ENCODE measurements at places on chromosomes 2 and 18. TPM values are rescaled to one million over a fixed set of nuclear protein-coding genes. Genes with fewer than 3 reads are reported as not detected.
A peak's percentile ranks its signal among the peaks of the same experiment; 100 is the strongest.

SDC1 gene
- 47.5 TPM for total RNA-seq

SP9 gene
- total RNA-seq = not detected

DGKD gene
- total RNA-seq = 20.6 TPM

CIB4 gene
- total RNA-seq = not detected

CNRIP1 gene
- not detected for total RNA-seq

KLHL14 gene
- 41.8 TPM for total RNA-seq

SS18 gene
- total RNA-seq = 61.4 TPM

FBXO36 gene
- total RNA-seq = 2.8 TPM

GRCh38 chr2:229300371-229300770, 29.3 kb upstream of the PID1 start:
- H3K27me3 ChIP-seq = no peaks in the 10 kb centered on the region
- H3K4me3 ChIP-seq = no peak overlapping the region
- H3K4me1 ChIP-seq = no peaks in the 10 kb centered on the region
- H3K36me3 ChIP-seq = no peaks in the 10 kb centered on the region
- DNase-seq = no peak
- no peak overlapping the region for H3K27ac ChIP-seq

DNA sequence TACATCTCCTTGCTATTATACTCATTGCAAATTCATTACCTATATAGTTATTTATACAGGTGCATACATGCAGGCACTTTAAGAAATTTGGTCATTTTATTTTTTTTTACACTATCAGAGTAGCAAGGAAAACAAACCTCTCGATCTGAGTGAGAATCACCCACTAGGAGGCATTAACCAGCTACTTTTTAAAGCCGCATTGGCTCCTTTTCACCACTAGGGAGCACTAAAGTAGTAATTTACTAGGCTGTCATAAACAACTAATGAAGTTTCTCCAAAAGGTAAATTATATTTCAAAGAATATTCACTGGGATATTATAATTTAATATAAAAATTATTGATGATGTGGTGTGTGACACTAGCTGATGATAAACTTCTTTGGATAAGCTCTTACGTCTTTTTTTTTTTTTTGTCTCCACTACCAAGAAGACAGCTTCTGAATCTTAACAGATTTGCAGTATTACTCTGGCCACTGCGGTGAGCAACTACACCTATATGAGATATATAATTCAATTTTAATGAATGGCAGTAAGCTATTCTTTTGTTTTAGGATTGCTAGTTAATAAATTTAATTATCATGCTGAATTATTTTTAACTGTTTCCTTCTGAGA, 101.9 kb downstream of the NOL4 start:
- H3K36me3 ChIP-seq = no peaks in the 10 kb centered on the region
- H3K27me3 ChIP-seq = no peaks in the 10 kb centered on the region
- peak; percentile 36 for DNase-seq
- no peak overlapping the region for H3K27ac ChIP-seq
- peaks cover 13% of the 10 kb centered on the region for H3K4me1 ChIP-seq

DNA sequence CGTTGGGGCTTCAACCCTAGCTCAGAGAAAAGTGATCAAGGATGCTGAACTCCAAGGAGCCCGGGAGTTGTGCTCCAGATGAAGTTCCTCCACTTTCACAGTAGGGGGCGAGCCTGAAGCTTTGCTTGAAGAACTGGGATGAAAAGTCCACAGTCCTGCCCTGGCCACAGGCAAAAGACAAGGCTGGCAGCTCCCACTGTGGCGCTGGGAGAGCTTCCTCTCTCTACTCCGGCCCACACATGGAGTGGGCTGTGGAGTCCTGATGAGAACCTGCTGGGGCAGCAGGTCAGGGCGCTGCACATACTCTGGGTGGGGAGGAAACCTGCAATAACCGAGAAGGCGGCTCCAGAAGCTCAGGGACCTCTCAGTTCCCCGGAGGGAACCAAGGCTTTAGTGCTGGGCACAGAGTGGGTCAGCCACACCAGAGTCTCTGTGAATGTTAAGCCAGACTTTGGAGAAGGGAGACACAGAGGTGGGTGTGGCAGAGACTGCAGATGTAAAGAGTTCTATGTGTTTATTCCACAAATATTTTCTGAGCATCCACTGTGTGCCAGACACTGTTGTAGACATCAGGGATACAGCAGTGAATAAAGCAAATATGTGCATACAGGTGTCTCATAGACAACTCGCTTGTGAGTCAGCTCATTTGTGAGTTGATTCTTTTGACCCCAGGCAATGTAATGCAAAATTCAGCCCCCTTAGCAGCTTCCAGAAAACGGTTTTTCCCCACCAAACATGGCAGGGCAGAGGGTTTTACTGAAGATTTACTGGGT, 48.0 kb upstream of the MRPL33 start:
- H3K36me3 ChIP-seq = no peaks in the 10 kb centered on the region
- no peak overlapping the region for H3K27ac ChIP-seq
- peaks cover 58% of the 10 kb centered on the region for H3K4me1 ChIP-seq
- peak overlapping the region; percentile 33 for H3K4me3 ChIP-seq
- H3K27me3 ChIP-seq = no peaks in the 10 kb centered on the region
- peak; percentile 75 for DNase-seq

- DNase-seq = no peak
- H3K27me3 ChIP-seq = peaks cover 30% of the 10 kb centered on the region
- H3K36me3 ChIP-seq = no peaks in the 10 kb centered on the region
Observed at GRCh38 chr2:110219496-110220189, 7.3 kb upstream of the MTLN start.

DNA sequence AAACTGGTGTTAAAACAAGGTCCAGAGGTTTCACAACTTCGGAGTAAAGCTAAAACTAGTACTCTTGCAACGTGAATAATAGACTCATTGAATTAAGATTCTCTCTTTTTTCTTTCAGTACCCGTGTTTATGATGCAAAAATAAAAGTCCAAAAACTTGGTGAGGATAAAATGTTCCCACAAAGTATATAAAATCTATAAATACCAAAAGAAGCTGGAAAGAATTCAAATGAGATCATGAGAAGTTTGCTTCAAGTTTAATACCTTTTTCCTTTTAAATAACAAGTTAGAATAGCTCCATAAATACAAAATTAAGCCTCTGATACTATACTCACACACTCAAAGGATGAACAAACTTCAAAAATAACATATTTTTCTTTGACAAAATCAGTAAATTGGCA, 34.0 kb downstream of the METTL4 start:
- H3K36me3 ChIP-seq = no peaks in the 10 kb centered on the region
- no peaks in the 10 kb centered on the region for H3K4me1 ChIP-seq
- H3K4me3 ChIP-seq = no peak overlapping the region
- no peaks in the 10 kb centered on the region for H3K27me3 ChIP-seq
- no peak for DNase-seq

GRCh38 chr2:83478037-83478436, 981.0 kb downstream of the SUCLG1 start:
- H3K4me1 ChIP-seq = no peaks in the 10 kb centered on the region
- no peak overlapping the region for H3K4me3 ChIP-seq
- no peaks in the 10 kb centered on the region for H3K36me3 ChIP-seq
- no peaks in the 10 kb centered on the region for H3K27me3 ChIP-seq
- no peak overlapping the region for H3K27ac ChIP-seq

- no peaks in the 10 kb centered on the region for H3K36me3 ChIP-seq
- DNase-seq = no peak
- H3K4me3 ChIP-seq = no peak overlapping the region
- H3K27me3 ChIP-seq = no peaks in the 10 kb centered on the region
- H3K4me1 ChIP-seq = no peaks in the 10 kb centered on the region
Observed at GRCh38 chr2:206837775-206838174, 72.4 kb downstream of the FASTKD2 start.

- H3K27me3 ChIP-seq = peaks cover 60% of the 10 kb centered on the region
- peaks cover 13% of the 10 kb centered on the region for H3K4me1 ChIP-seq
- H3K4me3 ChIP-seq = peak overlapping the region; percentile 44
- no peak for DNase-seq
- H3K36me3 ChIP-seq = no peaks in the 10 kb centered on the region
Observed at GRCh38 chr2:219484343-219485200, 14.1 kb upstream of the GMPPA start.

GRCh38 chr2:44935729-44936098, 5.8 kb upstream of the SIX3 start:
- H3K4me3 ChIP-seq = peak overlapping the region; percentile 71
- H3K27ac ChIP-seq = no peak overlapping the region
- peaks cover 35% of the 10 kb centered on the region for H3K4me1 ChIP-seq
- H3K36me3 ChIP-seq = no peaks in the 10 kb centered on the region

- peaks cover 33% of the 10 kb centered on the region for H3K36me3 ChIP-seq
- no peaks in the 10 kb centered on the region for H3K27me3 ChIP-seq
- H3K4me3 ChIP-seq = no peak overlapping the region
Observed at GRCh38 chr18:76465630-76466409, 29.2 kb downstream of the ZNF516 start.

DNA sequence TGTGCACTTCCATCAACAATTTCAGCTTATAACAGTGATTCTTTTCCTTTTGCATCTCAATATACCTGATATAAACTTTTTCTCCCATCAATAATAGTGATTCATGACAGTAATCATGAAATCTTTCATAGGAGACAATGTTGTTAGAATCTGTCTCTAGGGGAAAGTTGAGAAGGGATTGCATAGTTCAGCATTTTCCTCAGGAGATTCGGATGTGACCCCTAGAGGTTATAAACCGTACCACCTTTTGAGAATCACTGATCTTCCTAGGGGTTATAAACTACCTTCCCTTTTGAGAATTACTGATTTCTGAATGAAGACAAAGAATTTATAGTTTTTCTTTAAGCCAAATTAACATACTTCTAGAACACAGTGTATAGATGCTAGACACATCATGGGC, 53.0 kb upstream of the GALNT3 start:
- no peak overlapping the region for H3K27ac ChIP-seq
- DNase-seq = no peak
- no peaks in the 10 kb centered on the region for H3K27me3 ChIP-seq
- H3K36me3 ChIP-seq = no peaks in the 10 kb centered on the region
- H3K4me1 ChIP-seq = no peaks in the 10 kb centered on the region

- H3K27me3 ChIP-seq = no peaks in the 10 kb centered on the region
- H3K4me1 ChIP-seq = peaks cover 52% of the 10 kb centered on the region
- H3K36me3 ChIP-seq = peaks cover 3% of the 10 kb centered on the region
- H3K4me3 ChIP-seq = no peak overlapping the region
Observed at GRCh38 chr2:237738255-237738654, 60.3 kb upstream of the RBM44 start.
